ENCODE measurements at places on chromosomes 5 and 9.

DNA sequence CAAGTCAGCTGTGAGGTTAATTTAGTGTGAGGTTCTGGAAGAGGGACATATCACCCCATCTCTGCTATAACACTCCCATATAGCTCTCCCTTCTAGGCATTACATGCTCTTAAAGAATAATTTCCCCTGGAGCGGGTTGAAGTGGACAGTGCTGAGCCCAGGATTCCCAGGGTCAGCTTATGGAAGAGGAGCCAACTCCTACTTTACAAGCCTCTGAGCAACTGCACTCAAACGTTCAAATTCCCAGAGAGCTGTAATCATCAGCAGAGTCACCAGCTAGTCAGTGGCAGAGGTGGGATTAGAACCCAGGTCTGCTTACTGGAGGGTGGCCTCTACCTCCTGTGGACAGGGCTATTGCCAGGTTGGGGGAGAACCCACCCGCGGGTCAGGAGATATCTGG is 1.4 kb downstream of the NEURL1B start:
- DNase-seq, result no peak

- DNase-seq, result no peak
Measured at GRCh38 chr9:100492952-100493351, 20.0 kb downstream of the TMEFF1 start.

- DNase-seq, result no peak
Measured at GRCh38 chr5:14809369-14810155, 62.0 kb downstream of the ANKH start.

DNA sequence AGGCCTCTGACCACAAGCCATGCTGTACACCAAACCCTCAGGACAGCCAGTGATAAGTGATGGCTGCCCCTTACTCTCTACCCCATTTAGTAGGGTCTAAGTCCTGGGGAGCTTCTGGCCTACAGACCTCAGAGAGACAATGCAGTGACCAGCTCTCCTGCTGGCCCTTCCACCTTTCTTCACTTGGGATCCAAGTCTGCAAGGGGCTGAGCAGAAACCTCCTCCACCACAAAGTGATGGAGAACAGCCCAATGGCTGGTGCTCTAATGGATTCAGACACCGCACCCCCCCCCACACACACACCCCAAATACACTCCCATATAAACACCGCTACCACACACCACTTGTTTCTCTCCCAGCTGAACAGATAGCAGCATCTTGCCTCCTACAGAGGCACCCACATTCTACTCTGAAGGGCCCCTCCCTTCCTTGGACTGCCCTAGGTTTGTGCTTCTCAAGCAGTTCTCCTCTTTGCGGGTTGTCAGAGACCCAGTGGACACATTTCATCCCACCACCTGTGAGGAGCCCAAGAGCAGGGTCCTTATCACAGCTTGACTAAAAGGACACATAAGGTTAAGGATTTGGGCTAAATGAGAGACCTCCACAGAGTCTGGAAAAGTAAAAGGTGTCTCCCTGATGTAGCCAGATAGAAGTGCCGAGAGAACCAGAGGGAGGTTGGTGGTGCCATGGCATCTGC is 1.3 kb upstream of the PDLIM4 start:
- no peak for DNase-seq

DNA sequence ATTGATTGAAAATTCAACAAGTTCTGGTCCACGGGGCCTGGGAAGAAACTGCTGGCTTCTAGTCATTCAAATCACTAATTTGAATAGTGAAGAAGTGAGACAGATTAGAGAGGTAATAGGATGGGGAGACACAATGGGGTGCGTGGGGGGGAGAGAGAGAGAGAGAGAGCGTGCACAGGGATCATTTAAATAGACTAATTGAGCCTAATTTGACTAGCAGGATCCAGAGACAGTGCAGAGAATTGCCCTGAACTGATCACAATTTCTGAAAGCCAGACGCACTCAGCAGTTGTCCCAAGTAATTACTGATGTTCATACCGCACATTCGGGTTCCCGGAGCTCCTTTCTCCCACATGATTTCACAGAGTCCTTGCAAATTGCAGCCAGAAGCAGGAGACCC is 50.3 kb upstream of the C5orf58 start:
- DNase-seq, result no peak

DNA sequence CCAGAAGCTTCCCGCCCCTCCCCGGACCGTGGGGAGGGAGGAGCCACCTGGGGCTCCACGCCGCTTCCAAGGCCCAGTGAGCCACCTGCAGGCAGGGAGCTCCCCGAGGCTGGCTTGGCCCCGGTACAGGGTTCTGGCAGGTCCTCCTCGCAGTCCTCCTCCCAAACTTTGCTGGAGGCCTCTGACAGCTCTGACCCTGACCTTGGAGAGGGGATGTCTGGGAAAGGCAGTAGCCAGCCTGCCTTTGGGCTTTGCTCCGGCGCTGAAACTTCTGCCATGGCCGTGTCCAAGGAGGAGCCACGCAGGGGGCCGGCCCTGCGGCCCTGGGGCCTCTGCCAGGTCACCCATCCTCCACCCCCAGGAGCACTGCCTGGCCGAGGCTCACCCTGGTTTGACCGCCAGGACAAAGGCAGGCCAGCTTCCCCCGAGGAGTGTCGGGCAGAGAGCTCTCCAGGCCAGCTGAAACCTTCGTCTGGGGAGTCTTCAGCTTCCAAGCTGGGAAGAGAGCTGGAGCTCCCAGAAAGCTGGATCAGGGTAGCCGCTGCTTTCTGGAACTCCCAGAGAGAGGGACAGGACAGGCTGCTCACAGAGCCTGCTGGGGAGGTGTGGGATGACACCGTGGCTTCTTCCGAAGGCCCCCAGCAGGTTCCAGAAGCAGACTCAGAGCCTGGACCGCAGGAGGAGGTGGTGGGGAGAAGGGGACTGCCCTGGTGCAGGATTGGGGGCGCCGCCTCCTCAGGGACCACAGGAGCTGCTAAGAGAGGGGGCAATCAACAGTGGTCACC is 9.0 kb upstream of the QSOX2 start:
- DNase-seq, result no peak

DNA sequence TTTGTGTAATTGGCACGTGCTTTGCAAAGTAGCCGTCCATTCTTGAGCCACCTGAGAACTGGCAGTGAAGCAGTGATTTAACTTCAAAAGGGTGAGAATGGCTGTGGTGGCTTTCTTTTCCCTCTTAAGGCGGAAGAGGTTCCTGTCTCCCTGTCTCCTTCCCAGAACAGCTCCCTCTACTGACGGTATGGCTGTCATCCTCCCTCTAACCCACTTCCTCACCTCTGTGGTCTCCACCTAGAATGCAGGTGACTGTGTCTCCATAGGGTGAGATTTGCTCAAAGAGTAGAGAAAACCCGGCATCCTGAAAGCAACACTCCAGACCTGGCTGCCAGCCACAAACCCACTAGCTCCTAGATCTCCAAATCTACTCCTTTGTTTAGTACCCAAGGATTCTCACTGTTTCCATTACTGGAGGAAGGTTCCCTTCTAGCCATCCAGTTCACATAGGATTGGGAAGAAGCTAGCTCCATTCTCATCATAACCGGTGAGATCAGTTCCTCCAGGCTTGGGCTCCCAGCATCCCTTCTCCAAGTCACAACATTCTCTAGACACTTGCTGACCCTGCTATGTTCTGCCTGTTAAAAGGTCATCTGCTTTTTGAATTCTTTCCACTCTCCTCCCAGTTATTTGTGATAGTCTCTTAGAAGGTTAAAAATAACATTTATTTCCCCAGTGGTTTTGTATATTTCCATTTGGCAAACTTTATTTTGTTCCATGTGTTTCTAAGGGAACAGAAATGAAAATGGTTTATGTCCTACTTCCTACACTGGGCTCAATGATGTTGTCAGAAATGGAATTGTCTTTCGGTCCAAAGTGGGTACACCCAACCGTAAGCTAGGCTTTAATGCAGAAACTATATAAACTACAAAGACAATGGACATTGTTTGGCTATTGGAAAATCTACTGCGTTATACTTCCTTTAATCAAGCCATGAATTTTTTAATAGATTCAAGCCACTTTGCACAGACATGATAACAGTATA is 269.4 kb downstream of the CWC27 start:
- peak; percentile 76 for DNase-seq

DNA sequence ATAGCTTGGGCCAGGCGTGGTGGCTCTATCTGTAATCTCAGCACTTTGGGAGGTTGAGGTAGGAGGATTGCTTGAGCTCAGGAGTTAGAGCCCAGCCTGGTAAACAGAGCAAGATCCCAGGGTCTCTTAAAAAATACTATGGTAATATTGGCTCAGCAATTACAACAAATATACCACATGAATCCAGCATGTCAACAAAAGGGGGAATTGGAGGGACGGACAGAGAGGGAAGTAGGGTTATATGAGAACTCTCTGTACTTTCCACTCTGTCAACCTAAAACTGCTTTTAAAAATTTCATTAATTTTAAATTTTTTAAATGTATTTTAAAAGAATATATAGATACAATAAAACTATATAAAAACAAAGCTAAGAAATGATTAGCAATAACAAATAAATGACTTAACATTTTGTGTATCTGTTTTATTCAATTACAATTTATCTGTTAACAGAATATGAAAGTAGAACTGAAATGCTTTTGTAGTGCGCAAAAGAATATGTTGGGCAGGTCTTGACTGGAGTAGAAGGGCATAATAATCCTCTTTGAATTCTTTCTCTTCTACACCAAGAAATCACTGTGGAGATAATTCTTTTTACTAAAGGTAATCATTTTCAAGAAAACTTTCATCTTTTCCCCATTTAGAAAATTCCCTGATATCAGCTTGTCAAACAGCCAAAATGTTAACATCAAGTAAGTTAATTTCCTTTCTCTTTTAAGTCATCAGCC is 12.9 kb upstream of the CDC42SE2 start:
- no peak for DNase-seq

DNA sequence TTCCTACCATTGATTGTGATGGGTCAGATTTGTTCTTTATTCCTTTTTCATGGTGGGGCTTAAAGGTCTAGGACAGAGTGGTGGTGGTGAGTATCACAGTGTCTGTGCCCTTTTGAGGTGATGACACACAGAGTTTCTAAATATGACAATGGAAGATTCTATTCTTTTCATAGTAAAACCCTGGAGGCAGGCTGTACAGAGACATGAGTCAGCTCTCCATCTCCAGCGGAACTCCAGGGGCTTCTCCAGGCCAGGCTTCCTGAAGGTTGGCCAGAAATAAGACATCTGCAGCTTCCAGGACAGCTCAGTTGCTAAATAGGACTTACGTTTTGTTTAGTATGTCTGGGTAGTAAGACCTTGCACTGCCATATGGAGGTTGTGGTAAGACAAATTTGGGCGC is 229.5 kb downstream of the CD180 start:
- DNase-seq, result no peak

DNA sequence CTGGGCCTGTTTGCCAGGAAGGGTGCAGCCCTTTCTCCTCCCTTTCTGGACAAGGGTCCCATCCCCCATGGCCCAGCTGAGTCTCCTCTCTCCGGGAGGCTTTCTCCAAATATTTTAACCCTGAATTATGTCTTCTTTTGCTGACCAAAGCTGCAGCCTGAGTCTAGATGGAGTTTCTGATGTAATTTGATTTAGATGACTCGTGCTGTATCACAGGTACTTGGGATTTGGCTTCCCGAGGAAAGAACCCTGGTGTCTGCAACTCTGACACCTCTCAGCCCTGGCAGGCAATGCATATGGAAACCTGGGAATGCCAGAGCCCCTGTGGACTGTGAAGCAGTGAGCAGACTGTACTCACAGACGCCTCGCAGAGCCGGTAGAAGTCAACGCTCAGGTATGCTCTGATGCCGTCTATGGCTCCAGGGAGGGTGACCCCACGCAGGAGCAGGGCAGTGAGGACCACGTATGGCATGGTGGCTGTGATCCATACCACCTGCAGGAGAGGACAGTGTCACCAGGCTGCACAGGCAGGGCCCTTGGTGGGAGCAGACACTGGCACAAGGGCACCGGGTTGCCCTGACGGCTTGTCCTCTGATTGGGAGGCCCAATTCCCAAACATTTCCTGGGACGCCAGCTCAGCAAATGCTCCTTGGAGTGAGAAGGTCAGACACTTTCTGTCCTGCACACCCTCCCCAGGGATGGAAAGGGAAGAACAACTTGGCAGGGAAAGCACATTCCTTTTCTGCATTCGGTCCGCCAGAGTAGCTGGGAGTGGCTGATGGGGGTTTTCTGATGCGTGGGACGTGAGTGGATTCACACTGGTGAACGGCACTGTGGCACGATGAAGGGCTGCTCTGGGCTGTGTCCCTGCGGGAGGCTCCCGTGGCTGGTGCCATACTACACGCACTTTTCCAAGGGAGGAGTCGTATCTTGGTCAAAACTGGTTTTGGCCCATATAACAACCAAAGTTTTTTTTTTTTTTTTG is 24.7 kb downstream of the SLC6A3 start:
- DNase-seq, result no peak

GRCh38 chr5:154480847-154481246 is 2.8 kb upstream of the HAND1 start:
- no peak for DNase-seq

- DNase-seq, result no peak
Measured at GRCh38 chr5:81290146-81290545, 11.2 kb upstream of the ZCCHC9 start.

DNA sequence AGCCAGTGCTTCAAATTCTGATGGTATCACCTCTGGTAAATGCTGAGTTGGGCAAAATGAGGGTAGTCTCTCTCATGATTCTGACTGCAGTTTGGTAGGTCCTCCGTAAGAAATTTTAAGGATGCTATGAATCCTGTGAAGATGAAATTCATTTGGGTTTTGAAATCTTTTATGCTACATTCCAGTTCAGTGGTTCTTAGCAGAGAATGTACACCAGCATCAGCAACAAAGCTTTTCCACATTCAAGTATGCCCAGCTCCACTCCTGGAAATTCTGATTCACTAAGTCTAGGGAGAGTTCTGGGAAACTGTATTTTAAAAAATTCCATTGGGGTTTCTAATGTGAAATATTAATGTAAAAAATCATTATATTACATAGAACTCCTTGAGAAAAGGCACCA is 33.6 kb upstream of the ACOT12 start:
- no peak for DNase-seq

DNA sequence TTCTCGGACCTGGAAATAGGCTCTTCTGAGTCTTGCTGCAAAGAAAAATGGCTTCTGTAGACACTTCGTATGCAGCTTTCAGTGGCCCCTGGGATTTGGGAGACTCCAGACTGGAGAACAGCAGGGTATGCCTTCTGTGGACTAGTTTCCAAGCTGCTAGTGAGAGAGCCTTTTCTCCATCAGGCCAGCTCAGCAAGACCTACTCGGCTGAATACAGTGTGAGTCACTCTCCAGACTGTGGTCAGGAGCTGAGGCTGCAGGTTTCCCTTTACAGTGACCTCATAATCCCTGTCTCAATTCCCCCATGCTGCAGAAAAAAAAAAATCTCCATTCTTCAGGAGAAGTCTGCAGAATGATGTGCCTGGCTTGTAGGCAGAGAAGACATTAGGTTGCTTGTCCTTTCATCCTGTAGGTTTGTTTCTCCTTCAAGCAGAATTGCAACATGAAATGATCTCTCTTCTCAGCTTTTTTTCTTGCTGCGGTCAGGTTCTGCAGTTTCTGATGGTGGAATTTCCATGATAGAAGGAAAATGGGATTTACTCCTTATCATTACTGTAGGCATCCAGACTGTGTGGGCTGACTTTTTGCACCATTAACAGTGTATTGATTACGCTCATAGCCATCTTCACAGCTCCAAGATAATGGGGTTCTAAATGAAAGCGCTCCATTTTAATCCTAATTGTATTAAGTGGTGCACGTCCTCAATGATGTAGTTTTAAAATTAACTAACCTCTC is 78.3 kb upstream of the TNFSF8 start:
- DNase-seq, result no peak

GRCh38 chr5:64971513-64971912 is 202.8 kb downstream of the CWC27 start:
- DNase-seq, result no peak
